ENCODE measurements at places on chromosomes 4 and X. TPM values are rescaled to one million over a fixed set of nuclear protein-coding genes. Genes with fewer than 3 reads are reported as not detected.

The RGS12 gene
- total RNA-seq: 67.0 TPM

The CCDC160 gene
- total RNA-seq: not detected

The GLRA2 gene
- not detected for total RNA-seq

The KCNIP4 gene
- not detected for total RNA-seq

The ZMAT1 gene
- total RNA-seq: 1.6 TPM

The HTRA3 gene
- 74.5 TPM for total RNA-seq

The FRMPD4 gene
- total RNA-seq: not detected

The KLF8 gene
- 0.99 TPM for total RNA-seq

All from glomerular endothelial cell (primary cell).